ENCODE measurements at places on chromosomes 3 and 15.
A peak's percentile ranks its signal among the peaks of the same experiment; 100 is the strongest.

GRCh38 chr3:136979684-136980083, 21.9 kb downstream of the IL20RB start:
- no peak for DNase-seq

- DNase-seq: no peak
Measured at GRCh38 chr3:56291244-56291680, 177.0 kb downstream of the ERC2 start.

DNA sequence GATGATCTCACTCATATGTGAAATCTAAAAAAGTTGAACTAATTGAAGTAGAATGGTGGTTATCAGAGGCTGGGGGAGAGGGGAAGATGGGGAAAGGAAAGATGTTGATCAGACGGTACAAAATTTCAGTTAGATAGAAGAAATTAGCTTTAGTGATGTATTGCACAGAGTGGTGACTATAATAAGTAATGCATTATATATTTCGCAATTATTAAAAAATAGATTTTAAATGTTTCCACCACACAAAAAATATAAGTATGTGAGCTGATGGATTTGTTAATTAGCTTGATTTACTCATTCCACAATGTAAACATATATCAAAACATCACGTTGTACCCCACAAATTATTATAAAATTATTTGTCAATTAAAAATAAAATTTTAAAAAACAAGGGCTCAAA, 8.1 kb downstream of the SUMF1 start:
- no peak for DNase-seq

- DNase-seq: peak; percentile 79
Measured at GRCh38 chr3:42501681-42502428, 588 bp upstream of the VIPR1 start.

DNA sequence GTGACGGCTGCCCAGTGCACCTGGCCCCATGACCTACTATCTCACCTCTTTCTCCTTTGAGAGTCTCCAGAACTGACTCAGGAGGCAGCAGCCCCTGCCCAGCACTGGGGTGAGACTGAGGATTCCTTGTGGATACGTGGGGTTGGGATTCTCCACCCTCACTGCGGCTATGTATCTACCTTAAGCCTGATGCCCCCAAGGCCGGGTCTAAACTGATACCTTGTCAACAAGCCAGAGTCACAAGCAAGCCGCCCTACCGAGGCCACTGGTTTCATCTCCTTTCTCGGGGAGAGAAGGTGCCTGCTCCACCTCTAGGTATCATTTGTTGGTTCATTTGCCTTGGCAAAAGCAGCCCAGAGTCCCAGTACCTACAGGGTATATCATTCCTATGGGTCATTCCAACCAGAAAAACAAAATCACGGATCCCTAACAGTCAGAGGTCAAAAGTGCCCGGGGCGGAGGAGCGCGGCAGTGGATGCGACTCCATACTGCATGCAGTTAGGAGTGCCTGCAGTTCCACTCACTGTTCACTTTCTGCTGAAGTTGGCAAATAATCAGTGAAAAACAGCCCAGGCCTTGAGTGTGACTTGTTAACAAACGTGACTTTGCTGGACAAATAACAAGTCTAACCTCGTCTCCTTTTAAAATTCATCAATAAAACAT, 47.5 kb downstream of the ABTB1 start:
- DNase-seq: peak; percentile 71

GRCh38 chr3:49358884-49359225, 702 bp upstream of the GPX1 start:
- DNase-seq: no peak

- DNase-seq: peak; percentile 73
Measured at GRCh38 chr3:183824761-183825455, 469 bp downstream of the MAP6D1 start.

- DNase-seq: no peak
Measured at GRCh38 chr15:48062148-48062872, 58.5 kb upstream of the SLC24A5 start.

GRCh38 chr15:39321977-39322376, 258.9 kb upstream of the THBS1 start:
- DNase-seq: no peak

- no peak for DNase-seq
Measured at GRCh38 chr3:193837347-193837827, 244.4 kb downstream of the OPA1 start.

GRCh38 chr3:119560160-119560559, 746 bp upstream of the CD80 start:
- DNase-seq: no peak

- DNase-seq: peak; percentile 96
Measured at GRCh38 chr3:51498876-51499738, 708 bp downstream of the DCAF1 start.

Data from cardiac septum (tissue), 1 donor.